Midbrain (tissue), 1 donor: ENCODE measurements at places on chromosomes 16 and 17.

DNA sequence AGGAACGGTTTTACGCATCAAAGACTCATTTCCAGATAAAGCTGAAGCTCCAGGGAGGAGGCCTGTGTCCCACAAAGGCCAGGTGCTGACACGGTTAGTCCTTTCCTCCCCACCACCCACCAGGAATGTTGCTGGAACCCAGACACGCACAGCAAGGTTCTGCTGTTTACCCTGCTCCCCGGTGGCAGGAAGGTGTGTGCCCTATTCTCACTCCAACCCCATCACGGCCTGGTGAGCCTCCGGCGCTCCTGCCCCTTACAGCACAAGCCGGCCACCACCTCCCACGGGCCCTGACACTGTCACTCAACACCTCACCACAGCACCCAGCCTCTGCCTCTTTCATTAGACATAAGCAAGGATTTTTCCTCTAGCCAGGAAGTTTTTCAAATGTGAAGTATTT is 47.8 kb downstream of the ANKRD11 start:
- no peak for DNase-seq

DNA sequence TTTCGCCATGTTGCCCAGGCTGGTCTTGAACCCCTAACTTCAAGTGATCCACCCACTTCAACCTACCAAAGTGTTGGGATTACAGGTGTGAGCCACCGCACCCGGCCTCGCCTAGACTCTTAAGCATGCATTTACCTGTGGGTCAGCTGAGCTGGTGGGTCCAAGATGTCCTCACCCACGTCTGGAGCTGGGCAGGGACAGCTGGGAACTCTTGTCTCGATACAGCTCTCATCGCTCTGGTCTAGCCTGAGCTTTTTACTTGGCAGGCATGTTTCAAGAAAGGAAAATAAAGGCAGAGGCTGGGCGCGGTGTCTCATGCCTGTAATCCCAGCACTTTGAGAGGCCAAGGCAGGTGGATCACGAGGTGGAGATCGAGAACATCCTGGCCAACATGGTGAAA is 56.9 kb upstream of the PHOSPHO1 start:
- DNase-seq: no peak

GRCh38 chr16:79008869-79009179 is 591.7 kb downstream of the MAF start:
- no peak for DNase-seq

DNA sequence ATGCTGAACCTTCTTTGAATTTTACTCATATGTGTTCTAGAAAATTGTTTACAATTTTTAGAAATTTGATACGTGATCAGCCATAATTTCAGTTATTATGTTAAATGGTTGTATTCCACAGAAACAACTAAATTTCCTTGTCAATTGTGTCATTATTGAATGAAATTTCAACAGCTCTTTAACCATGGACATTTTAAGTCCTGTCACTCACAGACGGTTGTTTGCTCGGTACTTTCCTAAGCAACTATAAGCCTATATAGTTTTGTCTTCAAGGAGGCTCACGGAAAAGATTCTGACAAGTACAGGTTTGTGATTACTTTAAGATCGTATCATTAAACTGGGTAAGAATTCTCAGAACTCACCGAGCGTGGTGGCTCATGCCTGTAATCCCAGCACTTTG is 31.8 kb downstream of the SLC39A11 start:
- DNase-seq: no peak

- DNase-seq: no peak
Measured at GRCh38 chr17:4634976-4635375, 6.5 kb downstream of the ALOX15 start.

DNA sequence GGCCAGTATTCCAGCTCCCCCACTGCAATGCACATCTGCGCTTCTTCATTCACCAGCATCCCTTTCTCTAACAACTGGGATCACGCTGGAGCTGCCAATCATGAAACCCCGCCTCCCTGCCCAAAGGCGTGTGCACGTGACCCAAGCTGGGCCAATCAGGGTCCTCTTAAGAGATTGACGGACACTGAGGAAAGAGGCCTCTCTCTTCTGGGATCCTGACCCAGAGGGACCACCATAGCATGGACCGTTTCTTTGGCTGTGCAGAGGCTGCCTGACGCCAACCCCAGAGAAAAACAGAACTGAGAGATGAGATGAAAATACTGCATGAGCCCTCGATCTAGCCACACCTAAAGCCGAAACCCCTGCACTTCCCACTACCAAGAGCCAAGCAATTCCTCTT is 32.0 kb downstream of the COTL1 start:
- DNase-seq: peak; percentile 78

DNA sequence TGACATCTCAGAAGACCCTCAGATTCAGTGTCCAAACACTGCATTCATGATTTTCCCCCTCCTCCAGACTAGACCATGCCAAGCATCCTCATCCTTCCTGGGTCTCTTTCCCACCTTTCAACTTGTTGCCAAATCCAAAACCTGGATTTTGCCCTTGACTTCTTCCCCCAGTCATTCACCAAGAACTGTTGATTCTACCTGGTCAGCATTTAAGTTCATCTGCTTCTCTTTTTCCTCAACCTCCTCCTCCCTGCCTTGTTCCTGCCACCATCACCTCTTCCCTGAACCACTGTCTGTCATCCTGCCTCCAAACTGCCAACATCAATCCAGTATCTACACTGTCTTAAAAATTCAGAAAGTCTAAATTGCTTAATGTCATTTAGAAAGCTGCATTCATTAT is 20.9 kb downstream of the CHST4 start:
- no peak for DNase-seq

- DNase-seq: peak; percentile 33
Measured at GRCh38 chr17:50947782-50948543, 81.8 kb upstream of the TOB1 start.

- DNase-seq: no peak
Measured at GRCh38 chr16:47571711-47572110, 110.6 kb downstream of the PHKB start.

DNA sequence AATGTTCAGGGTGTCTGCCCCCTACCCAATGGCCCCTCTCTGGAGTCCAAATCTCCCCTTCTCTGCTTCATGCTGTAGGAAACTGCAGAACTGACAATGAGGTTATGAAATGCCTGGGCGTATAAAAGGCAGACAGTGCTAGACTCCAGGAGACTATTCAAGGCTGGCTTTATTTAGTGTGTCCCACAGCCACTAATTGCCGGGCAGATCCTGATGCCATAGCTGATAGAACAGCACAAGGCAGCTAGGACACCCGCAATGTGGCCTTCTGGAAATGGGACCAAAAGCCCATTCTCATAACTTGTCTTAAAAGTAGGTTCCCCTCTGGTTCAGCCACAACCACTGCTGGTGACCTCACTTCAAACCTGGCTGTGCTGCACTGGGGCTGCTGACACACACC is 28.5 kb upstream of the CD300E start:
- DNase-seq: no peak

GRCh38 chr17:6800422-6801027 is 24.5 kb downstream of the FBXO39 start:
- no peak for DNase-seq

DNA sequence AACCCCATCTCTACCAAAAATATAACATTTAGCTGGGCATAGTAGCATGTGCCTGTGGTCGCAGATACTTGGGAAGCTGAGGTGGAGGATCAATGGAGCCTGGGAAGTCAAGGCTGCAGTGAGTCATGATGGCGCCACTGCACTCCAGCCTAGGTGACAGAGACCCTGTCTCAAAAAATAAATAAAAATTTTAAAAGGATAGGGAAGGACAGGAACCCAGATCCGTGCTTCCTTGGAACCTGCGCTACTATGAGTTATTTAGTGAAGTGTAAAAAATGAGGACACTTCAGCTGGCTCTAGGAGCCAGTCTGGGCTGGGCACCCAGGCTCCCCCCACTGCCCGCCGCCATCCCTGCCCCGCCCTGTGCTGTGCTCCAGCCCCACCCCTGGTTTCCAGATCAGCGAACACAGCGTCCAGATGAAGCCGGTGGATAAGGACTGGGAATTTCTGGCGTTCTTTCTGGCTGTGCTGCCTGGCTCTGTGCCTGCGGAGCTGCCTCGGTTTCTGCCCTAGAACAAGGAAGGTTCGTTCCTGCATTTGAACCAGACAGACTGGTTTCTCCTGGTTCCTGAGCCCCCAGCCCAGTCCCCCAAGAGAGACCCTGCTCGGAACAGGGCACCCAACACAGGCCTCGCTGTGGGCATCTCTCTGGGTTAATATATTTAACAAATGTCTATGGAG is 18.5 kb downstream of the PLLP start:
- DNase-seq: peak; percentile 75

DNA sequence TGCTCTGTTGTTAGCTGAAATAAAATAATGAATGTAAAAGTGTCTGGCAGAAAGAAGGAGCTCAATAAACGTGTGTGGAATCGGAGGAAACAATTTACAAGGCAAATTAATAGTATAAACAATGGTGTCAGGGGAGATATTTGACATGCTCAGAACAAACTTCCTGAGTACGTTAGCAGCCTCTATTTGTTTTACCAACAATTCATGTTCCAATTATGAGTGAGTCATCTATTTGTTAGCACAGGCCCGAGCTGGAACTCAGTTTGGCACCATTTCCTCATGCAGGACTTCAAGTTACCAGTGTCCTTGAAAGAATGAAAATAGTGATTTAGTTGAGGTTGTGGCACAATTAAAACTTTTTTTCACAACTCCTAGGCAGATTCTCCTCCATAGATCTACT is 9.1 kb downstream of the ASIC2 start:
- no peak for DNase-seq
